Ureter (tissue), 1 donor: ENCODE measurements at places on chromosomes 6 and 20.
A peak's percentile ranks its signal among the peaks of the same experiment; 100 is the strongest.

GRCh38 chr20:62875419-62876361 lies 14.1 kb upstream of the TCFL5 start:
- DNase-seq = peak; percentile 69

- DNase-seq = no peak
These were observed 230.3 kb downstream of the TFAP2A start for GRCh38 chr6:10184371-10185227.

- no peak for DNase-seq
These were observed 70.2 kb downstream of the RIN2 start for GRCh38 chr20:19828232-19828631.

DNA sequence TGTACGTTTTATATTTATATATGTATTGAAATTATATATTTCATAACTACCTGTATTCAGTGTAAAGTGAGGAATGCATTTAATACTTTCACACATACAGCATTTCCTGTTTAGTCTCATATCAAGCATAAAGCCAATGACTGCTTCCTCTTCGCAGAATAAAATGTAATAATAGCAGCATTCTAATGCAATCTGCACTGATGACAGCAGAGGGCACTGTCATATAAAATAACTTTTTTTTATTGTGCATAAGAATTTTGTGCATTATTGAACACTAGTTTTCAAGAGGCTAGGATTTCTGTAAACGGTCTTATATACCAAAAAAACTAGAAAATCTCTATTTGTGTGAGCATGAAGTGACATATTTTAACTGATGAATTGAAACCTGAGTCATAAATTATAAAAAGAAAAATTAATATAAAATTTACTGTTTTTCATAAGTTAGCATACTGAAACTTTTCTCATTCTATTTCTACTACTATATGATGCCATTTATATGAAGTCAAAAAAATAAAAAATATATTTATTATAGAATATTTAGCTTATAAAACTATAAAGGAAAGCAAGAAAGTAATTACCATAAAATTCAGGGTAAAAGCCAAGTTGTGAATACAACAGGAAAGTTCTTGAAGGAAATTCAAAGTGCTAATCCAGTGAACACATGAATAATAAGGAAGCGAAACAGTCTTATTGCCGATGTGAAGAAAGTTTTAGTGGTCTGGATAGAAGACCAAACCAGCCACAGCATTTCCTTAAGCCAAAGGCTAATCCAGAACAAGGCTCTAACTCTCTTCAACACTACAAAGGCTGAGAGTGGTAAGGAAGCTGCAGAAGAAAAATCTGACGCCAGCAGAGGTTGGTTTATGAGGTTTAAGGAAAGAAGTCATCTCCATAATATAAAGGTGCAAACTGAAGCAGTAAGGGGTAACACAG lies 36.3 kb downstream of the RNF146 start:
- peak; percentile 50 for DNase-seq

DNA sequence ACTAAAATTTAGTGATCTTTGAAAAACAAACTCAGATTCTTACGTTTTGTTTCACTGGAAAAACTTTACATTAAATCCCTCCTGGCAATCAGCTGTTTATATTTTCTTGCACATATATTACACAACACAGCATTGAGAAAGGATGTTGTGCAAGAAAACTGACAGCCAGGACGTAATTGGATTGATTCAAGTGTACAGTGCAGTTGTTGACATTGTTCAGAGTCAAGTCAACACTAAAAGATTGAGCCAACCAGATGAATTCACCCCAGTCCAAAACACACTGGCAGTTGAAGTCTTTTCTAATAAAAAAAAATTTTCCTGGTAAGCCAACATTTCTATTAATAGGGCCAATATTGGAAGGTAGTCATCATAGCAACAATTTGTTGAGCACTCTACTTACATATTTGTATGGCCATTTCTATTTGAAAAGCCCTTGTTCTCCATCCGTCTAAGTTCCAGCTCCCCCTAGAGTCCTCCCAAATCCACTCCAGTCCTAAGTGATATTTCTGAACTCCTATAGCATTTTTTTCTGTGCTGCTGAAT lies 20.9 kb upstream of the VNN1 start:
- DNase-seq = no peak

GRCh38 chr6:16635810-16636602 lies 125.3 kb downstream of the ATXN1 start:
- no peak for DNase-seq

GRCh38 chr6:71326611-71327010 lies 38.0 kb downstream of the OGFRL1 start:
- no peak for DNase-seq
